Urinary bladder (tissue), 4 donors: ENCODE measurements at places on chromosomes 13 and 19. TPM values are rescaled to one million over a fixed set of nuclear protein-coding genes. Genes with fewer than 3 reads are reported as not detected.

PGLYRP1 gene
- not detected for total RNA-seq

NXNL1 gene
- not detected for total RNA-seq

FFAR1 gene
- total RNA-seq = not detected

LGALS7B gene
- total RNA-seq = 1.2 TPM

LRP3 gene
- 14.4 TPM for total RNA-seq

NCAN gene
- total RNA-seq = 0.42 TPM

EPS8L1 gene
- total RNA-seq = 3.0 TPM

EBI3 gene
- 0.32 TPM for total RNA-seq

PEX11G gene
- 1.6 TPM for total RNA-seq

KCNC3 gene
- total RNA-seq = 0.79 TPM

CCDC8 gene
- total RNA-seq = 42.6 TPM

DNA sequence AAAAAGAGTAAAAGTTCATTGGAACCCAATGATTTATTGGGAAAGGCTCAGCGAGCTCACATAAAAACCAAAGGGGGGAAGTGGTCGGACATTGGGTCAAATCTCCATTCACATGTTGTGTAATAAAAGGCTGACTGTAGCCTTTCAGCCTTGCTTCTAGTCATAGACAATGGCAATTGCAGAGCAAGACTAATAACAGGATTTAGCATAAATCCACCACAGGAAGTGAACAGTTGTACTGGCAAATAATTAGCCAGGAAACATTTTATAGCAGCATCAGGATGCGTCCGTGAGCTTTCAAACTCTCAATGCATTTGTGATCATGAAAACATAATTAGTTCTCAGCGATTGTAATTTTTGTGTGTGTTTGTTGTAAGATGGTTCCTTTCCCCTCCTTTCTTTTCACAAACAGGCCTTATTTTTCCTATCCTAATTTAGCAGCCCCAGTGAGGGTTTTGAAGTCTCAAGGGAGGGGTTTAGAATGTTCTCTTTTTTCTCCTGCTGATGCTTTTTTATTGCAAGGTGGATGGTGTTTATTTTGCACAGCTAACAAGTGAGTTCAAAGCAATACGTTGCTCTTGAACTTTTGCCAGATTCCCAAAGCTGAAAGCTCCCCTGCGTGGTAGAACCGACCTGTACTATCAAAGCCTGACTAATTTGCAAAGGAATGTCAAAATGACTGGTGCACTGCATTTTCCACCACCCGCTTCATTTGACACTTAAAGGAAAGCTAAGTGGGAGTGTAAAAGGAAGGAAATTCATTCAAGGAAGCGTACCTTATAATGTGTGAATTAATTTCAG is 105.6 kb downstream of the SPRY2 start:
- no peak for DNase-seq

DNA sequence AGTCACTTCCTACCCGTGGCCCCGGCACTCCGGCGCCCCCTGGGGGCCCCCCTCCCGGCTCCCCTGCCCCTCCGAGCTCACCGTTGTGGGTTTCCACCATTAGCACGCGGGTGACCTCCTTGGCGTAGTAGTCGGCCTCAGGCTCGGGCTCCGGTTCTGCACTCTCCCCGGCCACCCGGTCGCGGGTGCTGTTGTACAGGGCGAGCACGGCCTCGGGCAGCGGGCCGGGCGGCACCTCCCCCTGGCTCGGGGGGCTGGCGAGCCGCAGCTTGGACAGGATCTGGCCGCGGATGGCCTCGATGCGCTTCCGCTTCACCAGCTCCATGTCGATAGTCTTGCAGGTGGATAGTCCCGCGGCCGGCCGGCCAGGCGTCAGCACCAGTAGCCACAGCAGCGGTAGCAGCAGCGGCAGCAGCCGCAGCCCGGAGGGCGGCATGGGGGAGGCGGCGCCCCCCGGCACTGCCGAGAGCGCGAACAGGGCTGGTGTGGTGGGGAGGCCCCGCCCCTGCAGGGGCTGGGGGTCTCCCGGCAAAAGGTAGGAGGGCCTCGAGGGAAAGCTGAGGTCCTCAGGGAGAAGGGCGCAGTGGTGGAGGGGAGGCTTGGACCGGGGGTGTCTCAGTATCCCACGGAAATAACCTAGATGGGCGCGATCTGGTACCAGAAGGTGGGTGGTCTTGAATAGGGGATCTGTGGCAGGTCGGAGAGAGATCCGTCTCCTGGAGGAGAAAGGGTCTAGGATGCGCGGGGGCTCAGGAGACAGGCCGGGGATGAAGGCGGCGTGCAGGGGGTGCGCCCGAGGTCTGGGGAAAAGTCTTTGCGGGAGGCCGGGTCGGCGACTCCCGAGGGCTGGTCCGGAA is 885 bp downstream of the TGFB1 start:
- DNase-seq = no peak

GRCh38 chr19:56993851-56994250 is 125.9 kb upstream of the USP29 start:
- DNase-seq = no peak

- DNase-seq = no peak
Measured at GRCh38 chr19:12666265-12667048, at the start of the genes MAN2B1 and WDR83. Gene MAN2B1, minus strand, starts transcription at chr19:12666742. Its CDS starts 41 bp downstream, at chr19:12666701. Gene WDR83, plus strand, starts transcription at chr19:12666807. Its CDS starts 2,984 bp downstream, at chr19:12669791.

- peak; percentile 45 for DNase-seq
Measured at GRCh38 chr19:46784262-46785053, 3.9 kb downstream of the SLC1A5 start.

DNA sequence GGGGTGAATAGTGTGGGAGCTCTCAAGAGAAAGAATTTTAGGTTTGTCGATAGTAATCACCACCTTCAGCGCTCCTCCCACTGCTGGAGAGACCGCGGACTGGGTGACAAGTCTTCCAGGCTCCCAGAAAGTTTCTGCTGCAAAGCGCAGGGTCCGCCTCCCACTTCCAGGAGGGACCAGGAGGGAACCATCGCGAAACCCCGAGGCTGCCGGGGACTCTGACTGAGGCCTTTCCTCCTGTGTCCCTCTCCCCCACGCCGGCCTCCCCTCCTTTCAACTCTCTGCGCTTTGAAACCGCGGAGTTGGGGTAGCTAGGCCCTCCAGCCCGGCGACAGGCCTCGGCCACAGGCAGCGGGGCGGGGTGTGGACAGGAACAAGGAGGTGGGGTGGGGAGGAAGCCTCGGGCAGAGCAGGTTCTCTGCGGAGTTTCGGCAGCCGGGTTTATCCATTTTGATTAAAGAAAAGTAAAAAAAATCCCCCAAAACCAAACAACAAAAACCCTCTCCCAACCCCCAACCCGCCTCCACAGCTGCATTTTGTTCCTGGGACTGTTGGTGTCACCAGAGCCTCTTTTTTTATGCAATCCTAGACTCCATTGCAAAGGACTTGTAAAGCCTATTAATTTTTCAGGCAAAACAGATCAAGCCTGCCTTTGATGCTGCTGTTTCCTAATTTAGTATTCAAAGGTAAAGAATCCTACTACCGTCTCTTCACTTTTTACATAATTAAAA is 157.2 kb downstream of the TM9SF2 start:
- peak; percentile 59 for DNase-seq

DNA sequence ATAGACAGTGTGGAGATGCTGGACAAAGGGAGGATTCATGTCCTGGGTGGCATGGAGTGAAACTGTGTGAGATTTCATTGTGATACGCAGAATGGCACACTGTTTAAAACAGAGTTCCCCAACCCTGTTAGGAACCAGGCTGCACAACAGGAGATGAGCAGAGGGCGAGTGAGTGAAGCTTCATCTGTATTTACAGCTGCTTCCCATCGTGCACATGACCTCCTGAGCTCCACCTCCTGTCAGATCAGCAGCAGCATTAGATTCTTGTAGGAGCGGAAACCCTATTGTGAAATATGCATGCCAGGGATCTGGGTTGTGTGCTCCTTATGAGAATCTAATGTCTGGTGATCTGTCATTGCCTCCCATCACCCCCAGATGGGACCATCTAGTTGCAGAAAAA is 72.5 kb downstream of the RAP2A start:
- DNase-seq = no peak

GRCh38 chr13:113052971-113053370 is 52.6 kb upstream of the F7 start:
- no peak for DNase-seq

DNA sequence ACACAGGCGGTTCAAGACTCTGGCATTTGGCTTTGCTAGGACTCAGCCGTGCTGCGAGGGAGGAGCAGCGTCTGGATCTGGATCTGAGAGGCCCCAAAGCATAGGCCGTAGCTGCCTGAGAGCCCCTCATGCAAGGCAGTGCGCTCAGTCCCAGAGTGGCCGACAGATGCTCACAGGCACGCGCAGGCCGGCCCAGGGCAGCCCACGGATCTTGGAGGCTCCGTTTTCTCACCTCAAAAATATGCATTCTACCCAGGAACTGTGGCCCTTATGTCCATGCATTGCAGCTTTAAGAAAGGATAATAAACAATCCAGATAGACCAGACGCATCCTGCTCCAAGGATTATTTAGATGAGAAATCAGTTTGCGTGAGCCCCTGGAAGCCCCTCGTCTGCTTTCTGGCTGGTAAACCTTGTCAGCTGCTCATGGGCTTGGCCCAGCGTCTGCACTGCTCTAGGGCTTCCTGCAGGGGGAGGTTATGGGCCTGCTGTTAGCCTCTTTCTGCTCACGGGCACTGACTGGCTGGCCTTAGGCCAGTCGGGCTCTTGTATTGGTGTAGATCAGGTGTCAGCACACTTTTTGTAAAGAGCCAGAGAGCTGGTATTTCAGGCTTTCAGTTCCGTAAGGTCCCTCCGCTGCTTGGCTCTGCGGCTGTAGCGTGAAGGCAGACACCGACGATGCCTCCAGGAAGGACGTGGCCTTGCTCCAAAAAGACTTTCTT is 24.2 kb downstream of the TEX29 start:
- no peak for DNase-seq

GRCh38 chr19:33954686-33955085 is 158.0 kb downstream of the KCTD15 start:
- no peak for DNase-seq

DNA sequence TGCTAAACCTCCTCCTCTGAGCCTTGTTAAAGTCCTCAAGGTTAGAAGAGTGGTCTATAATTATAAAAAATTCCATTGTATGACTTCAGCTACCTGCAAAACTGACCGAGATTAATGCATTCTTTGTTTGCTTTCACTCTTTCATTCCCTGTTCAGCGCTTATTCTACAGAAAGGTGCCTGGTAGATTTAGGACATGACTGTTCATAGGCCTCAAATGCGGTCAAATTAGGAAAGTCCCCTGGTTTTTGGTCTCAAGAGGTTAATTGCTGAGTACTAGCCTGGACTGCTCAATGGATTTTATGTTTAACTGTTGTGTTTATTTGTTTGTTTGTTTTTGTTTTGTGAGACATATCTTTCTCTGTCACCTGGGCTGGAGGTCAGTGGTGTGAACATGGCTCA is 35.4 kb downstream of the KL start:
- DNase-seq = no peak
